Naive thymus-derived CD8-positive, alpha-beta T cell (primary cell): ENCODE measurements at places on chromosomes 5 and 9.

DNA sequence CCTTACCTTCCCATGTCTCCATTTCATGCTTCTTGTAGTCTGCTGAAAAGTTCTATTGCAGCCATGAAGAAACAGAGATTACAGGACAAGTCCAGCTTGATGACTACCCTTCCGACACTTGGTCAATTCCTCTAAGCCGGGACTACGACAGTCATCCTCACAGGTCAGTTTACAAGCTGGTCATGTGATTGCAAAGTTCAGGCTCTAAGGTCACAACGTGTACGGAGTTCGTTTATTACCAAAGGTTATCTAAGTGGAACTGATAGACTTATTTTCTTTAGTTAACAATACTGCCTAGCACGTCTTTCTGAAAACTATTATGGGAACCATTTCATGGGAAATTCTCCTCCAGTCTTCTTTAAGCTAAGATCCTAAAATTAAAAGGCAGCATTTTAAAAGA, 88.5 kb upstream of the NR5A1 start:
- no peak for DNase-seq

GRCh38 chr5:123047706-123048105, 11.2 kb upstream of the PPIC start:
- DNase-seq = no peak

DNA sequence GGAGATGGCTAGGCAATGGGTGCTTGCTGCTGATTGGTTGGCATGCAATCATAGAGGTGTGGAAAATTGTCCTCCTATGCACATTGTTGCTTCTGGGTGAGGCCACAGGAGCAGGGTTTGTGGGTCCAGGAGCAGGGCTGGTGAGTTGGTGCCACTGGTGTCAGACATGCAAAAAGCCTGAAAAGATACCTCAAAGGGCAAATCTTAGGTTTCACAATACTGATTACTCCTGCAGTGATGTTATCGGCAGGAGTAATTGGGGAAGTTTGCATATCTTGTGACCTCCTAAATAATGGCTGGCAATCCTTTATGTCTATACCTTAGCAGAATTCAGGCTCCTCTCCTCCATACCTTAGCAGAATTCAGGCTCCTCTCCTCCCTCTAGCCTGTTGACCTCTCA, 25.2 kb downstream of the SLC25A48 start:
- DNase-seq = no peak

DNA sequence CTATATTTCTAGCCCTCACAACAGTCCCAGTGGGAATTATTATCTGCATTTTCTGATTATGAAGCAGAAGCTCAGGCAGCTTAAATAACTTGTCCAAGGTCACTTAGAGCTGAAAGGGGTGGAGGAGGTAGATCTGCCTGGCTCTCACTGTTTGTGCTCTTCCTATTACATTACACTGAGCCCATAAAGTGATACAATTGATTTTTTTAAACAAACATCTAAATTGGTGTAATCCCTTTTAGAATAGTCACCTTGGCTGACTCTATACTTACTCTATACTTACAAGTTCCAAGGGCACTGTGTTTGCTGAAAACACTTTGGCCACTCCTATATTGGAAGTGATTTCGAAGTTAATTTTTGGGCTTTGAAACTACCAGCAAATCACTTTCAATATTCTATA, 144.7 kb downstream of the APBA1 start:
- no peak for DNase-seq

GRCh38 chr9:22119522-22120158, 110.5 kb upstream of the CDKN2B start:
- DNase-seq = peak; percentile 10

DNA sequence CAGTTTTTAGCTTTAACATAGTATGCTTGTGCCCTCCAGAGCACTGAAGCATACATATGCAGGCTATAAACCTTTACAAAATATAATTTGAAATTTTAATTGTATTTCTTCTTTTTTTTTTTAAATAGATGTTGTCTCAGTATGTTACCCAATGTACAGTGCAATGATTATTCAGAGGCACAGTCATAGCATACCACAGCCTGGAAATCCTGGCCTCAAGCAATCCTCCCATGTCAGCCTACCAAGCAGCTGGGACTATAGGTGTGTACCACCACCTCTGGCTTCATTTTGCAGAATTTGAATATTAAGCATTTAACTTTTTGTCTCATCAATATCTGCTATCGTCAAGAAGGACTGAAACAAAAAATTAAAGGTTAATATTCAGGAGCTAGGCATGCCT, 16.9 kb upstream of the ZNF782 start:
- no peak for DNase-seq

DNA sequence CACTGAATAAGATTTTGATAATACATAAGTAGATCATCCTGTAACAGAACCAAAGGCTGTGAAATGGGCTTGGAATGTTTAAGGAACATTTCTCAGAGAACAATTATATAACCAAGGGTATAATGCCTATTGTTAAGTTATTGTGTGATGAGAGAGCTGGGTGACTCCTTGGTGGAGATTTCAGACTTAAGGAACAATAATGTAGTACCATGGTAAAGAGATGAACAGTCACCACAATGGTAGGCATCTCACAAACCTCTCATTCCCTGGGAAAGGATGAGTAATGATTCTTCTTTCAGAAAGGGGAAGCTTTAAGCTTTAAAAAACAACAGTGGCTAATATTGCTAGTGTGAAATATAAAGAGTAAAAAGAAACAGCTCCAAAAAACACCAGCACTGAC, 147.4 kb downstream of the TRIM36 start:
- no peak for DNase-seq

GRCh38 chr9:83959061-83959460, 21.0 kb downstream of the HNRNPK start:
- DNase-seq = no peak

- no peak for DNase-seq
Measured at GRCh38 chr9:106868565-106868964, 5.6 kb downstream of the ZNF462 start.

- no peak for DNase-seq
Measured at GRCh38 chr9:94140418-94140780, 56.1 kb downstream of the PTPDC1 start.

- no peak for DNase-seq
Measured at GRCh38 chr5:78797936-78798672, 149.5 kb upstream of the LHFPL2 start.

GRCh38 chr9:97293818-97294217, 13.6 kb upstream of the CCDC180 start:
- DNase-seq = no peak
